ENCODE measurements at places on chromosomes 1 and 21.

- DNase-seq = no peak
Observed at GRCh38 chr1:7538849-7539768, 232.0 kb upstream of the VAMP3 start.

DNA sequence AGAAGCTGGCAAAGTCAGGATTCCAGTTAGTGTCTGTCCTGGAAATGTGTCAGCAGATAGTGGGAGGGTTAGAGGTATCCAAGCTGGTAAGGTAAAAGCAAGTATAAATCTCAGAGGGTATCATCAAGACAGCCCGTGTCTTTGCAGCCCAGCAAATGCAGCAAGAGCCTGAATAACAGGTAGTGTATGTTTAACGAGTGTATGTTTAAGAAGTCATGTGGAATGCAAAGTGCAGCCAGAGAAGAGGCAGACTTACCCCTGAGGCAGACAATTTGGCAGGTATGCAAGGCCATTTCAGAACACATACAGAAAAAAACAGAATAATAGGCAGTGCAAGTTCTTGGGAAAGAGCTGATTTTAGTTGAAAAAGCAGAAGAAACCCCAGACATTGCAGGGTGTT is 411.0 kb upstream of the NEGR1 start:
- DNase-seq = no peak

DNA sequence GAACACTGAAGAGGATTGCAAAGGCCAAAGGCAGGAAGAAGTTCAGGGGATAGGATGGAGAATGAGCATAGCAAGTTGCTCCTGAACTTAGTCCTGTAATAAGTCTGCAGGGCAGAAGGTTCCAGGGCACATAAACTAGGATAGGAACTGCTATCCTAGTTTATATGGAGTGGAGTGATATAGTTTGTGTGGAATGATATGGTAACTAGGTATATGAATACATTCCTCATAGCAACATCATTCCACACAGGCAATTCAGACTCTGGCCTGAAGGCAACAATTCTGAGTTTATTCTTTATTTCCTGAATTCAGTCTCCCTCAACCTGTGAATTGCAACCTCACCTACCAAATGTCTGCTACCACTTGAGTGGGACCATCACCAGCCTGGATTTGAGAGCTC is 154.9 kb upstream of the GREM2 start:
- DNase-seq = no peak

- DNase-seq = no peak
Observed at GRCh38 chr1:59906931-59907330, 19.6 kb downstream of the CYP2J2 start.

- no peak for DNase-seq
Observed at GRCh38 chr21:46515109-46515508, 56.4 kb downstream of the DIP2A start.

DNA sequence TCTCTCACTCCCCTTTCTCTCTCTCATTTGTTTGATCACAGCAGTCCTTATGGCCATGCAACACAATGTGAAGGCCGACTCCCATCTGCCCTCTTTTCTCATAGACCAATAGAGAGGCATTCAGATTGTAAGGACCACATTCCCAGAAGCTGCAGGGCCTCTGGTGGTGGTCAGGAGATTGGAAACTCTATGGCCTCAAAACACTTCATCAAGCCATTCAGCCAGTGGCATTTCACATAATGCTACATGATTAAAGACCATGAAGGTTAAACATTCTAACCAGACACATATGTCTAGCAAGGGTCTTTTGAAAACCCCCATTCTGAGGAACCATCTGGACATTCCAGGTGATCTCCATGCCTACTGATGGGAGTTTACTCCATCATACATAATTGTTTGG is 769.5 kb upstream of the CXADR start:
- DNase-seq = no peak

DNA sequence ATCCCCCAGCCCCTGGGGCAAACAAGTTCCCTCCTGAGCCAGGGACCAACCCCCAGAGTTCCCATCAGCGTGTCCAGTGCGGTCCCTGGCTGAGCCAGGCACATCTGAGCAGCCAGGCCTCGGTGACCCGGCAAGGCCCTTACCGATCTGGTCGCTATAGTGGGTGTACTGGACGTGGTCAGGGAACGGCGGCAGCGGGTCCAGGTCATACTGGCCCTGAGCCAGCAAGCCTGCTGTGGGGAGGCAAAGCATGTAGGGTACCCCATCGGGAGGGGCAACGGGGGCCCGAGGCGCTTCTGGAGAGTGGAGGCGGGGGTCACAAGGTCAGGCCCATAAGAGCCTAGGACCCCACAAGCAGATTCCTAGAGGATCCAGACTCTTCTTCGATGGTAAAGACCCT is 3.5 kb downstream of the MFAP2 start:
- DNase-seq = no peak

GRCh38 chr1:184285401-184286087 is 101.3 kb upstream of the C1orf21 start:
- no peak for DNase-seq

DNA sequence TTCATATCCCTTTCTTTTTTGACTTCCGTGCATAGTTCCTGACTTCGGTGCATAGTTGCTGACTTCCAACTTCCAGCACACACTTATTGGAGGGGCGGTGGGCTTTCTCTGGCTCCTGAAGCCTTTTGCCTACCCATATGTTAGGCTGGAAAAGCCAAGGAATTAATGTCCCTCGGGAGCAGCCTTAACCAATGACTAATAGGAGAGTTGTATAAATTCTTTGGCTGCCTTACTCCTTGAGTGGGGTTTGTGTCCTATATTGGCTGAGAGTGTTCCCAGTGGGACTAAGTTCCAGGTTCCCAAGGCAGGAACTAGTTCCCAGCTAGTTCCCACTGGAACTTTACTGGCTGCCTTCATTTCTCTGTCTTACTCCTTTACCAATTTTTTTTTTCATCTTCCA is 105.7 kb downstream of the ZNF326 start:
- DNase-seq = no peak

- DNase-seq = no peak
Observed at GRCh38 chr1:103254691-103255090, 146.4 kb upstream of the COL11A1 start.

Measured in GM13976 (cell line).